ENCODE measurements at places on chromosomes 3 and 15.

DNA sequence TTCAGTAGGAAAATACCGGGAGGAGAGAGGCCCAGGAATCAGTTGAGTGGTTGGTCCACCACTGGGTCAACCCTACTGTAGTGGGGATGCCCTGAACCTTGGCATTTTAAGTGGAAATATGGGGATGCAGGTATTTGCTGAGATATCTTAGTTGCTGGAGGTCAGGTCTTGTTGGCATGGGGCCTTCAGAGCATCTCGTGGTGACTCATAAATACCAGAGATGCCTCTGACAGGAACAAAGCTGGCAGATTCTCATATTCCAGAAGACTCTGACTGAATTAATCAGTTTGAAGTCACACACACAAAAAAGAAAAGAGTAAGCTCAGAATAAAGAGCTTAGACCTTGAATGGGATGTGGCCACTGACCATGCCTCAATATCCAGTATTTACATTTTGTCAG lies 91.6 kb downstream of the CACNA2D3 start:
- no peak for DNase-seq

GRCh38 chr3:193873426-193874201 lies 262.3 kb upstream of the HES1 start:
- no peak for DNase-seq

- no peak for DNase-seq
Measured at GRCh38 chr3:123818921-123819429, 65.2 kb downstream of the MYLK start.

- no peak for DNase-seq
Measured at GRCh38 chr3:73475717-73476116, 149.0 kb downstream of the PDZRN3 start.

DNA sequence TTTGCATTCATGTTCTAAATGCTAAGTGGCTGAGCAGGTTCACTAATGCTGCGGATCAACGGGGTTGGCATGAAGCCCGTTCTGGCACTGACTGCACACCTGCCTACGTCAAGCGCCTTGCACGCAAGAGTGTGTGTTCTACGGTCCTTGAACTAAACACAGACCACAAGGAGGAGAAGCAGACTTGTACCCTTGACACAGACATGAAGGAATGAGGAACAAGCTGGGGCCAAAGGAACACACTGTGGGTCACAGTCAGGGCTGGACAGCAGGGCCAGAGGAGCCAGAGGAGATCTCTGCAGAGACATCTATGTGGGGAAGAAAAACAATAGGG lies 48.0 kb upstream of the LDHAL6B start:
- no peak for DNase-seq

GRCh38 chr3:192444096-192444790 lies 283.1 kb downstream of the FGF12 start:
- DNase-seq = peak; percentile 62

DNA sequence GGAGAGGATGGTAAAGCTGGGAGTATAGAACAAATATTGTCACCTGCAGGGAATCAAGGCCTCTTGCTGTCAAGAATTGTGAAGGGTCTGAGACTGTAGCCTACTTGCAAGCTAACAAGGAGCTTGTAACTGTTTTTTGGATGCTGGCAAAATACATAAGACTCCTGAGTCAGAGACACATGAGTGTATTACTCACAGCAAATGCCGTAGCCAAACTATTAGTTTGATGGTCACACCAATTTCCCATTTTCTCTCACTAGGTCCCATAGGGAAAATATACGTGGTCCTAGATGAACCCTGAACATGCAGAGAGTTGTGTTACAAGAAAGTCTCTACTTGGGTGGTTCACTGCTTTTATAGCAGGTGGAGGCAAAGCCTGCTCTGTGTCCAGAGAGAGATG lies 44.7 kb upstream of the LIPC start:
- no peak for DNase-seq

- DNase-seq = no peak
Measured at GRCh38 chr3:111613294-111613693, 18.1 kb upstream of the ZBED2 start.

- DNase-seq = no peak
Measured at GRCh38 chr3:14374444-14374883, 27.9 kb upstream of the SLC6A6 start.

DNA sequence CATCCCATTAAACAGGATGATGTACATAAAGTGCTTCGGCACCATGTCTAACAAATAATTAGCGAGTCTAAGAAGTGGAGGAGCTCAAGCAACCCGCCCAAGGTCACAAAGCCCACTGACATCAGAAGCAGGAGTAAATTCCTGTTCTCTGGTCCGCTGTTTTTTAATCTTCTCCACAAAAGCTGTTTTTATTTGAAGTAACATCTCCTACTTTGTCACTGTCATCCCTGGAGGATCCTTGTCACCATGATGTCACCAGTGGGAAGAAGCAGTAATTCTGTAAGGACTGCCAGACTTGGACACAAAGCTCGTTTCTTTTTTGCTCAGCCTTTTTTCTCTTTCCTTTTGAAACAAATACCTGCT lies 216.2 kb downstream of the STT3B start:
- DNase-seq = no peak

GRCh38 chr3:168714609-168715240 lies 619.0 kb upstream of the GOLIM4 start:
- no peak for DNase-seq

- no peak for DNase-seq
Measured at GRCh38 chr15:81264072-81264857, 59.7 kb downstream of the STARD5 start.

GRCh38 chr3:61094608-61095007 lies 156.6 kb downstream of the FHIT start:
- no peak for DNase-seq

GRCh38 chr3:29683018-29683993 lies 402.4 kb downstream of the RBMS3 start:
- no peak for DNase-seq

GRCh38 chr15:91258415-91258759 lies 158.3 kb downstream of the SV2B start:
- no peak for DNase-seq

GRCh38 chr3:134419214-134419959 lies 45.1 kb upstream of the AMOTL2 start:
- DNase-seq = no peak

GRCh38 chr3:22351806-22352205 lies 600.8 kb upstream of the ZNF385D start:
- DNase-seq = no peak

Measured in stimulated activated CD4-positive, alpha-beta T cell treated with anti-CD3 and anti-CD28 coated beads, Interleukin-4, amount 100 ng/mL, for 48 hours (primary cell).